ENCODE measurements at places on chromosomes 4 and X. TPM values are rescaled to one million over a fixed set of nuclear protein-coding genes. Genes with fewer than 3 reads are reported as not detected.

Gene PARM1
- 0.65 TPM for total RNA-seq

Gene POU3F4
- not detected for total RNA-seq

Gene NHS
- total RNA-seq: 5.9 TPM

Gene KIAA1210
- total RNA-seq: not detected

Gene PPA2
- total RNA-seq: 68.7 TPM

Gene SLC16A2
- total RNA-seq: 11.8 TPM

Gene PRRG3
- not detected for total RNA-seq

Gene AKAP4
- total RNA-seq: not detected

Gene KIAA0232
- 15.8 TPM for total RNA-seq

Gene CLIC2
- 0.88 TPM for total RNA-seq

Gene RAI2
- total RNA-seq: 0.78 TPM

Gene TEC
- total RNA-seq: 2.6 TPM

Gene GABRE
- 2.2 TPM for total RNA-seq

Gene CDS1
- total RNA-seq: 0.56 TPM

Gene FAM193A
- total RNA-seq: 13.6 TPM

Gene SMC1A
- 13.8 TPM for total RNA-seq

Gene PASD1
- total RNA-seq: not detected

Gene ARX
- total RNA-seq: not detected

All from epithelial cell of alveolus of lung (primary cell).